ENCODE measurements at places on chromosomes 1 and 21.

- DNase-seq: no peak
These were observed 260.3 kb upstream of the SGIP1 start for GRCh38 chr1:66273656-66274055.

DNA sequence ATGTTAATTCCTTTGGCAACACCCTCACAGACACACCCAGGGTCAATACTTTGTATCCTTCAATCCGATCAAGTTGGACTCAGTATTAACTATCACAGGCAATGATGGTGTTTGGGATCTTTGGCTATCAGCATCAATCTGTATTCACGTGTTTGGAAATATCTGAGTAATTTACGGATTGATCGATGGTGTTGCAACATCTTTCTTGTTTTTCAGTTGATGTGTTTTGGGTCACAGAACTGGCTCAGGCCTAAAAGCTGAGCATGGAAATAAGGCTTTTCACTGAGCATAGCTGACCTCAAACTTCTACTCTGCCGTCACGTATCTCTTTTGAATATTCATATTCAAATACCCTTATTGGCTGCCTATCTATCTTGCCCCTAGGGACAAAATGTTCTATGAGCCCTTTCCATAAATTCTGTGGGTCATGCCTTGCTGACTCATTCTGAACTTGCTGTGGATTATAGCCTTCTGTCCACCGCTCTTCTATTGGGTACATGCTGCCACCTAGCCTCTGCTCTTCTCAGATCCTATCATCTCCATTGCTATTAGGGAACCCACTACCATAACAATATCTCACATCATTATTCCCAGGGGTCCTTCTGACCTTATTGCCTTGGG, 156.0 kb downstream of the PDE4B start:
- no peak for DNase-seq

DNA sequence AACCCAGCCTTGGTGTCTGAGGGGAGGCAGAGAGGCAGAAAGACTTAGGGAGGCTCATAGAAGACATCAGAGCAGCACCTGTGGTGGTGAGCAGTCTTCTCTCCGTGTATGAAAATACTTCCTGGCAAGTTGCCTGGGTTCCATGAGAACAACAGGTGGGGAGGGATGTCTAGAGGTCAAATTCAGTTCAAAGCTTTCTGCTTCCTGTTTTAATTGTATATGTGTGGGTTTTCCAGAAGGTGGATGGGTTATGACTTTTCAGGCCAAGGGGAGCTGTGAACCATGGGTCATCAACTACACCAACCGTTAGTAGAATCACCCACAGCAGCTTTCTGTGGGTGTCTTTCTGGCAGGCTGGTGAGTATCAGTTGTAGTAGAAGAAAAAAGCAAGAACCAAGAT, 4.1 kb upstream of the FCRL2 start:
- no peak for DNase-seq

GRCh38 chr1:4408380-4408779, 246.0 kb upstream of the AJAP1 start:
- DNase-seq: no peak

DNA sequence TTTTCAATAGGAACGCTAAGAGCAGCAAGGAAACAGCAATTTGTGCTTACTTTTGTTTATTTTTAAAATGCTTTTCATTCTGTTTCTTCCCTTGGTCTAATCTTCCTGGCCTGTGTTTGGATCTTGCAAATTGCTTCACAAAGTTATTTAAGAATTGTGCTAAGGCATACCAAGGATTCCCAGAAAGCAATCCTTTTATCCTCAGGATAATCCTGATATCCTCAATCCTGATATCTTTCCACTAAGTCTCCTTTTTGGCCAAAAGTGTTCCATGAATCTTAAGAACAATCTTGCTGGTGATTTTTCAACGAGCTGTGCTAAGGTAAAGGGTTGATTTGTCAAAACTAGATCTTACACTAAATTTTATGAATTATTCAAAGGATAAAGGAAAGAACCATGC, 1577.9 kb downstream of the PLA2G4A start:
- DNase-seq: no peak

DNA sequence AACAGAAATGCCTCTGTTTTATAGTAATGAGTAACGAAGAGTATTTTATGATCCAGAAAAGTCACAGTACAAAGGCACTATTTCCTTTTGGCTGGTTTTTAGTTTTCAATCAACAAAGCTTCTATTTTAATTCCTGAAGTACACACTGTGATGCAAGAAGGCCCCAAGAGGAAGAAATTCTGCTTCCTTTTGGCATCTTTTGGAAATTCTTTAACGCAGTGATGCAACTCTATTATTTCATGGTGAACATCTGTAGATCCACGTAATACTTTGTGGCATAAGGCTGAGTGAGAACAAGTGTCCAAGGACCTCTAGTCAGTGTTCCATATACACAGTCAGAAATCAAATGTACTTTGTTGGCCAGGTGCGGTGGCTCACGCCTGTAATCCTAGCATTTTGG, 137.5 kb downstream of the TGFB2 start:
- DNase-seq: no peak

DNA sequence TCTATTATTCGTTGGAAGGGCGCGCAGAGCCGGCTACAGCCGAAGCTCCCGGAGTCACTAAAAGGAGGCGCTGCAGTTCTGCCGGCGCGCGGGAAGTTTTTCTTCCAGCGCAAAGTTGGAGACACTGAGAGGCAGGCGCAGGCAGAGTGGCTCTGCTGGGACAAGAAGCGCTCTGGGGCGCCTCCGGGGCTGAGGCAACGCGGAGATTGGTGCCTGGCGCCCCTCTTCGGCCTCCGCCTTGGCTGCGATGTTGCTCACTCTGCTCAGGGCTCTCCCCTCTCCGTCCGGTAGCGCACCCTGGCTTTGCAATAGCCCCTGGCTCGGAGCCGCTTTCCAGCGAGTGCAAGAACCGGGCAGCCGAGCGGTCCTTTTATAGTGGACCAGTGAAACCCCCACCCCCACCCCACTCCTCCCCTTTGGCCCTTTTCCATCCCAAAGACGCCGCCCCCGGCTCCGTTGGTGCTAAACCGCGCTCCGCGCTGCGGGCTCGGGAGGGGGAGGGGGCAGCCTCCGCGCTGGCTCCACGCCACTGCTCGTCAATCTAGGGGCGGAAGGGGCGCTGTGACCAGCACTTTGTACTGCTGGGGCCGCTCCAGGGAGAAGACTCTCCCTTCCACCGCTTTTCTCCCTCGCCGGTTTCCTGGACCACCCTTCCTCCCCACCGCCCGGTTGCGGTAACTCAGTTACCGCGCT, at the start of gene ADAMTS1:
TSS of gene ADAMTS1 (minus strand) at position 344 of the 693 bp plus-strand sequence. CDS start 455 bp downstream, outside the sequence.
- no peak for DNase-seq

DNA sequence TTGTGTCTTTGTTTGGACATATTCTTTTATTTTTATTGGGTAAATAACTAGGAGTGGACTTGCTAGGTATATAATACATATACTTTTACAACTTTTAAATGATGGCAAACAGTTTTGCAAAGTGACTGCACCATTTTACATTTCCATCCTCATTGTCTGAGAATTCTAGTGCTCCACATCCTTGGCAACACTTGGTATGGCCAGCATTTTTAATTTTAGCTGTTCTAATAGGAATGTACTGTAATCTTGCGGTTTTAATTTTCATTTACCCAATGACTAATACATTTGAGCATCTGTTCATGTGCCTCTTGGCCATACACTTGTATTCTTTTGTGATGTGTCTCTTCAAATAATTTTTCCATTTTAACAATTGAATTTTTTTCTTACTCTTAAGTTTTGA, 37.0 kb upstream of the ATP6V1G3 start:
- no peak for DNase-seq

- no peak for DNase-seq
These were observed 70.6 kb upstream of the PTGFR start for GRCh38 chr1:78420181-78420580.

Measured in CD4-positive, alpha-beta T cell treated with Interleukin-4 for 4 hours (primary cell).